WTC11 (cell line): ENCODE measurements at places on chromosomes 7 and 10. TPM values are rescaled to one million over a fixed set of nuclear protein-coding genes. Genes with fewer than 3 reads are reported as not detected.

The NPSR1 gene
- not detected in 3 replicates for total RNA-seq

The ADAM22 gene
- total RNA-seq = 12.4 to 14.5 TPM (median 14.5 TPM) in 3 replicates

The RBP3 gene
- not detected in 3 replicates for total RNA-seq

The SRRM3 gene
- 17.7 to 24.6 TPM (median 20.7 TPM) in 3 replicates for total RNA-seq

The SFTPA1 gene
- total RNA-seq = 3.8 to 7.6 TPM (median 4.4 TPM) in 3 replicates

The CAMK2B gene
- 0.41 to 0.53 TPM (median 0.44 TPM) in 3 replicates for total RNA-seq

The TSPAN33 gene
- 30.0 to 42.9 TPM (median 39.8 TPM) in 3 replicates for total RNA-seq

- DNase-seq = no peak
These were observed 58.1 kb upstream of the ST8SIA6 start for GRCh38 chr10:17512341-17513001.

- DNase-seq = no peak
These were observed 5.1 kb downstream of the UBE2H start for GRCh38 chr7:129947701-129948100.

- DNase-seq = no peak
These were observed 8.0 kb downstream of the ADRB1 start for GRCh38 chr10:114051714-114052113.

DNA sequence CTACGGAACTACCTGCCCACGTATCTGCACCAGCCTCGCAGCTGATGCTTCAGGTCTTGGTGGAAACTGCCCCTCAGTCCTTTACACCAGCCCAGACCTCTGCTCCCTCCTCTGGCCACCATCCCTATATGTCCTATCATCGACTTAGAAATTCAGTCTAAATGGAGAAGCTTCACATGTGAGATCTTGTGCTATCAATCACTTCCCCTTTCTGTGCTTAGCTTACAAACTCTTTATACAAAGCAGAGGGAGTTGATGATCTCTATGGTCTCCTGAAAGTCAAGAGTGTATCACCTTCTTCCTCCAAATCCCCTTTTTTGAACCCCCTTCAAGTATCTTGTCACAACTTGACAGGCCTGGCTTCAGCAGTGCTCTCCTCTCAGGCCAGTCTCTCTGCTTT is 30.7 kb downstream of the ZNF777 start:
- DNase-seq = no peak

DNA sequence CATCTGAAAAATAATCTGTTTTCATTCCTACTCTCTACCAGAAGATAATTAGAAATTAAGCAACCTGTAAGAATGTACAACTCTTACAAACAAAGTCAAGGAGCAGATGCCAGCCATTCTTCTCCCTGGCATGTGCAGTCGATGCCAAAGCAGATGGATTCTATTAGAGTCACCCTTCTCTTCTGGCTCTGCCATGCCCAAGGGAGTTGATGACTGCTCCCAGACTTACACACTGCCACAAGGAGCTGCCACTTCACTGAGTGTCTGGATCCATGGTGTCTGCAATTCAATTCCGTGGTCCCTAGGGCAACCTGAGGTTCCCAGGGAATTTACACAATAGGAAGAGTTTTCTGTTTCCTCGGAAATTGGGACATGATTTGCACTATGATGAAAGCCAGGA is 89.1 kb upstream of the IFRD1 start:
- DNase-seq = no peak

- no peak for DNase-seq
These were observed 207.2 kb downstream of the DPP6 start for GRCh38 chr7:154259396-154259795.

GRCh38 chr7:111958431-111958830 is 247.8 kb downstream of the DOCK4 start:
- no peak for DNase-seq

- DNase-seq = no peak
These were observed 3.8 kb downstream of the LMTK2 start for GRCh38 chr7:98110249-98111022.

- no peak for DNase-seq
These were observed 264.7 kb downstream of the GLRX3 start for GRCh38 chr10:130400890-130401289.

- DNase-seq = no peak
These were observed 36.2 kb upstream of the MNX1 start for GRCh38 chr7:157046681-157047080.

DNA sequence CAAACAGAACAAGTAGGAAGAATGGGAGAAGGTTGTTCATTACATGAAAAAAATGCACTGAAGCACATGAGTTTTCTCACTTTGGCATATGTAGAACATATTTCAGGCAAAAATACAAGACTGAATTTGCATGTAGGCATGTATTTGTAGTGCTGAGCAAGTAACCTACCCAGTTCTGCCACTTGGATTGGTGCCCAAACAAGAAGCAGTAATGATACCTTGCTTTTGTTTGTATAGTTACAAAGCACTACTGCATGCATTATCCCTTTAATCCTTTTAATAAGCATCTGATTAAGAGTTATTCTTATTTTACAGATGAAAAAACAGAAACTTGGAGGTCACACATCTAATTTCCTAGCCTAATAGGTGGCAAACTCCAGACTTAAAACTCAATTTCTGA is 23.1 kb upstream of the CTTNBP2 start:
- no peak for DNase-seq

DNA sequence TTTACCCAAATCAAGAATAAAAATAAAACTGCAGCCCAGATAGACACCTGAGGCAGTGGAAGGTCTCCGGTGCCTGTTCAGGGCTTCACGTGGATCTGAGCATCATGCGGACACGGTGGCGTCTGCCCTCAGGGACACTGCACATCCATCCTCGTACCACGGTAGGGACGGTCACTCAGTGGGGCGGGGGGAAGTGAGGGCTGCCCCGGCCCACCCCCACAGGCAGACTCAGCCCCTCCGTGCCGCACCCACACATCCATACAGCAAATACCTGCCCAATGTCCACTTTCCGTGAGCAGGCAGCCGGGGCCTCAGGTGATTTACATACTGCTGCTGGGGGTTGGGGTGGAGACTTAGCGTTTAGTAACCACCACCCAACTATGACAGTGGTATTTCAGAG is 207.8 kb downstream of the DIP2C start:
- DNase-seq = no peak

DNA sequence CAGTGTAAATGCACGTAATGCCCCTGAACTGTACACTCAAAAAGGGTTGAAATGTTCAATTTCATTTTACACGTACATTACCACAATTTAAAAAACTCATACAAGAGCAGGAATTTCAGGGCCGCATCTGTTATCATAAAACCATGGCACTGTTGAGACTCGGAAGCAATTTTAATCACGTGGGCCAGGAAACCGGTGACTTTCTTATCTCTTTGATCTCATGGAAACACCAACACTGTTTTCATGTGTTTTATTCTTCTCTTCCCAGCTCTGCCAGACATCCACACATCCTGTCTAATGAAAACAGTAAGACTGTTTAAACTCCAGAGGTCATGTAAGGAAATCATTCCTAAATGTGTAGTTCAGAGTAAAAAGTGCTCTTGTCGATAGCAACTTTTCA is 35.9 kb downstream of the PTPRE start:
- no peak for DNase-seq

DNA sequence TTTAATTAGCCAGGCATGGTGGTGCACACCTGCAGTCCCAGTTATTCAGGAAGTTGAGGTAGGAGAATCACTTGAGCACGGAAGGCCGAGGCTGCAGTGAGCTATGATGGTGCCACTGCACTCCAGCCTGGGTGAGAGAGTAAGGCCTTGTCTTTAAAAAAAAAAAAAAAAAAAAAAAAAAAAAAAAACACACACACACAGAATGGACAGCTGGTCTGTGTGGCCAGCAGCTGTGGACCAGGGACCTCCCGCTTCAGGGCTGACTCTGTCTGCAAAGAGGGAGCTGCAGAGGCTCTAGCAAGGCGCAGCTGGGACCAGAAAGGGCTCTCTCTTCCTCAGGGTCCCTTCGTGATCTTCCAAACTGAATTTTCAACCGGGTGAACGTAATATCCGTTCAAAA is 53.6 kb upstream of the DNAAF5 start:
- DNase-seq = no peak

- no peak for DNase-seq
These were observed 175.7 kb downstream of the SEMA3D start for GRCh38 chr7:85011127-85011526.

GRCh38 chr7:18715988-18716387 is 220.4 kb downstream of the HDAC9 start:
- DNase-seq = no peak

- no peak for DNase-seq
These were observed 118.9 kb downstream of the RAB11FIP2 start for GRCh38 chr10:117927871-117928270.

DNA sequence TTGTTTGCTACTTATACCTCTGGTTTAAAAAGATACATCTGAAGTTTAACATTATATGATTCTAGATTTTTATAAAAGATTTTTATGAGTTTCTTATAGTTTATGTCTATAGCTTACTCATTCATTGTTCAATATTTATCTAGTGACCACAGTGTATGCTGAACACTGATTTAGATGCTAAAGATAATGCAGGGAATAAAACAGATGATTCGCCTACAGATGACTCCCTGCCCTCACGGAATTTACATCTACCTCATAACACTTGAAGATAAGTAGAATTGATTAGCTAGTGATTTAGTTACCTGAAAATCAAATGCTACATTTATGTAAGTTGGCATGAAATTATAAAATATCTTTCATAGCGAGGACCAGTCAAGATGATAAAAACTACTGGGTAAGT is 105.8 kb downstream of the HIPK2 start:
- DNase-seq = no peak

GRCh38 chr7:5203183-5203537 is 13.1 kb downstream of the WIPI2 start:
- DNase-seq = no peak

DNA sequence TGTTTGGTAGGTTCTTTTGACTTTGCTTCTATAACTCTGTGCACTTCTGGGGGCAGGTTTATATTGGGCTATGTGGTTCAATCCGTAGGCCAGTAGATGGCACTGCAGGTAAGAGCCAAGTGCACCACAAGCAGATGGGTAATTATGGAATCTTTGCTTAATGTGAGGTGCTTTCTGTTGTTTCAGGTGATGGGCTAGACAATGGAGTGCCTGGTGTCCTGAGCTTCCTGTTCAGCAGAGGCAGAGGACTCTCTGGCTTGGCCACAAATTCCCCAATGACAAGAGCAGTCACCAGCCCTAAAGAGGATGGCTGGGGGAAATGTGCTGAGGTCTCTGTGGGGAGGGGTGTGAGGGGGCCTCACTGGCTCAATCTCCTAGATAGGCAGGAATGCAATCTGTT is 455.0 kb downstream of the CCSER2 start:
- peak; percentile 38 for DNase-seq

- no peak for DNase-seq
These were observed 42.0 kb upstream of the BRAF start for GRCh38 chr7:140966561-140967233.

GRCh38 chr7:18808026-18808425 is 309.4 kb downstream of the TWIST1 start:
- DNase-seq = no peak

- DNase-seq = no peak
These were observed 416.2 kb upstream of the GHITM start for GRCh38 chr10:83723080-83723479.

DNA sequence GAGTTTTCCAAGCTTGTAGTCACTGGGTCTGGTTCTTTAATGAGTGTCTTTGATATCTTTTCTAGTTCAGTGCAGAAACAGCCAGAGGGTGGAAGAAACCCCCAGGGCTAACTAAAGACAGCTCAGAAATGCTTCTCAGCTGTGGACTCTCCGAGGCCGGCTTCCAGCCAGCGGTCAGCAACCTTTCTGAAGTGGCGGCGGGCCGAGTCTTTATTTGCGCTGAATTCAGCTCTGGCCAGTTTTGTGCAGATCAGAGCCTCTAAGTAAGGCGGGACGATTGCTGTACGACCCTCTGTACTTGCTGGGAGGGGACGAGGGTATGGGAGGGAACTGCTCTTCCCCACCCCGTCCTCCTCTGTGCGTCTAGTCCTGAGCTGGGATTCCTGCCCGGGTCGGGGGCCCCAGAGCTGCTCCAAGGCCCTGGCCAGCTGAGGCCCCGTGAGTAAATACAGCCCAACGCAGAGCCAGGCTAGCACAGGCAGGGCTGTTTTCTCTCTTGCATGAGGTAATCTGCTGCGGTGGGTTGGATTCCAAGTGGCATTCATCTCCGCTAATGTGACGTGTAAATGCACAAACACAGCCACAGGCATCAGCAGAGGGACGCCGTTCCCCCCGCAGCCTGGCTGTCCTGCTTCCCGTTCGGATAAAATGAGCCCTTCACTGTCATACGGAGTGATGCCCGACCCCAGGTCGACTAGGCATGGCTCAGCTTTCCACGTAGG is 159.8 kb downstream of the PIP4K2A start:
- DNase-seq = no peak

DNA sequence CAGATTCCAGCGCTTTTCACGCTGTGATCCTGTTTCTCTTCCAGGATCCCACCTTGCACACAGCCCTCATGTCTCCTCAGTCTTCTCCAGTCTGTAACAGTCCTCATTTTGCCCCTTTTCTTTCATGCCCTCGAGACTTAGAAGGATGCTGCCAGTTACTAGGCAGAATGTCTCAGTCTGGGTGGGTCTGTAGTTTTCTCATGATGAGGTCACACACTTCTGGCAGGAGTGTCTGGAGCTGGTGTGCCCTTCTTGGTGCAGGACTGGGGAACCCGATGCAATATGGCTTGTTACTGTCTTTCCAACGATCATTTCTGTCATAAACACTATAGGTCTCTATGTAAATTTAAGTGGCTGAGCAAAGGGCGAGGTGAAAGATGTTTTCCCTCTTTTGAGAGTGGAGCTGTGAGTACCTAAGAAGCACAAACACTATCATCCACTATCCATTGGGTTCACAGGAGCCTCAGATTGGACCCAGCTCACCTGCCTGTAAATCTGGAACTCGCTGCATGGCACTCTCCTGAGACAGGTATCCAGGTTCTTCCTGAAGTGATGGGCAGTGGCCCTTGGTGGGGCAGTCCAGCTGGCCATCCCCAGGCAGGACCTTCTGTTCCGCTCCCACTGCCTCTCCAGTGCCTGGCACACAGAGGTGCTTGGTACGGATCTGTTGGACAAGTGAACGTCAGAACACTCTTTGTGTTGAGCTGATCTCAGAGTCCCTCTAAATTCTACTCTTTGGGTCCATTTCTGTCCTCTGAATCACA is 64.3 kb upstream of the ZNF32 start:
- DNase-seq = no peak

DNA sequence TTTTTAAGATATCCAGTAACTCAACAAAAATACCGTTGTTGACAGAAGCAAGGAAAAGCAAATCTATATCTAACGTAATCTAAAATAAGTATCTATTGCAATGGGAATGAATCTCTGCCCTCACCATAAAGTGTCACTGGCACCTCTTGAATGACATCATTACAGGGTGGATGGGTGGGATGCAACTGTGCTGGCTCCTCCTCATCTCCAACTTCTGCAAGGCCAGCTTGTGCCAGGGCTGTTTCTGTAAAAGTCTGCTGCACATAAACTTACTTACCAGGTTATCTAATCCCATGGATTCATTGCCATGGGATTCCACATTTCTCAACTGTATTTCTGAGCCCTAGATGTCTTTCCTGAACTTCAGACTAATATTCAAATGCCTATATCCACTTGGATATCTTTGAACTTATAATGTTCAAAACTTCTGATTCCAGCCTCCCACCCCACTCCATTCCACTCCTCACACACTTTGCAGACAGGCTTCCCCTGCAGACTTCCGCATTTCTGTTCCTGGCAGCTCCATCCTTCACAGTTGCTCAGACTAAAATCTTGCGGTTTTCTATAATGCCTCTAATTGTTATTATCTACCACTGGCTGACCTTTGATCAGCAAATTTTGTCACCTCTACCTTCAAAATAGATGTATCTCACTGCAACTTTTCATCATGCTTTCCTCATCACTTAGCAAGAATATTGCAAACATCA is 10.7 kb downstream of the FGL2 start:
- no peak for DNase-seq
